ENCODE measurements at places on chromosomes 2 and 18. TPM values are rescaled to one million over a fixed set of nuclear protein-coding genes. Genes with fewer than 3 reads are reported as not detected.

The ADCYAP1 gene
- not detected for total RNA-seq

The HOXD4 gene
- total RNA-seq = 0.18 TPM

The CPS1 gene
- 12.4 TPM for total RNA-seq

The CD8A gene
- total RNA-seq = not detected

The ID2 gene
- total RNA-seq = 68.6 TPM

The CRYGC gene
- total RNA-seq = not detected

The SERPINB13 gene
- total RNA-seq = not detected

The GPR75 gene
- 1.8 TPM for total RNA-seq

The CXCR4 gene
- not detected for total RNA-seq

The SMAD7 gene
- 2.7 TPM for total RNA-seq

The FAM110C gene
- total RNA-seq = not detected

The TSPYL6 gene
- not detected for total RNA-seq

The ERBB4 gene
- not detected for total RNA-seq

The IL36RN gene
- not detected for total RNA-seq

The REG1B gene
- total RNA-seq = not detected

The CDH7 gene
- total RNA-seq = not detected

The ANKRD36 gene
- total RNA-seq = 4.8 TPM

The TCF23 gene
- not detected for total RNA-seq

The HAAO gene
- total RNA-seq = not detected

The SGPP2 gene
- total RNA-seq = not detected

The SIX3 gene
- total RNA-seq = not detected

The PRKRA gene
- total RNA-seq = 69.8 TPM

The HOXD12 gene
- not detected for total RNA-seq

The PAX8 gene
- total RNA-seq = 0.18 TPM

The HOXD11 gene
- total RNA-seq = 6.6 TPM

The SOX11 gene
- total RNA-seq = 0.29 TPM

The MAP2 gene
- total RNA-seq = 26.2 TPM

The RGPD4 gene
- total RNA-seq = not detected

The ALKAL2 gene
- total RNA-seq = not detected

The HAUS1 gene
- 115 TPM for total RNA-seq

The SCN1A gene
- not detected for total RNA-seq

The KIAA2012 gene
- total RNA-seq = not detected

The VAMP5 gene
- 89.7 TPM for total RNA-seq

The CYS1 gene
- total RNA-seq = not detected

The CYP27A1 gene
- total RNA-seq = 20.4 TPM

The CNTNAP5 gene
- total RNA-seq = not detected

The RELCH gene
- total RNA-seq = 21.3 TPM

The ESPNL gene
- 13.5 TPM for total RNA-seq

The NOSTRIN gene
- 0.18 TPM for total RNA-seq

The REG3A gene
- not detected for total RNA-seq

The OTOS gene
- not detected for total RNA-seq

The NYAP2 gene
- not detected for total RNA-seq

The CIB4 gene
- not detected for total RNA-seq

The G6PC2 gene
- total RNA-seq = not detected

The SIGLEC15 gene
- total RNA-seq = not detected

The CTDP1 gene
- 19.3 TPM for total RNA-seq

The RND3 gene
- total RNA-seq = 136 TPM

The SLC38A11 gene
- total RNA-seq = not detected

The UPP2 gene
- not detected for total RNA-seq

The NLRC4 gene
- not detected for total RNA-seq

The REEP1 gene
- total RNA-seq = not detected

The GPR39 gene
- 9.2 TPM for total RNA-seq

The ZNG1B gene
- total RNA-seq = 12.9 TPM

The RAPH1 gene
- 6.6 TPM for total RNA-seq

The RTP5 gene
- not detected for total RNA-seq

The TMEM198 gene
- total RNA-seq = 0.53 TPM

The RPS27A gene
- total RNA-seq = 1,638 TPM

The EGR4 gene
- not detected for total RNA-seq

The NR4A2 gene
- 0.18 TPM for total RNA-seq
